ENCODE measurements at places on chromosomes 4 and X. TPM values are rescaled to one million over a fixed set of nuclear protein-coding genes. Genes with fewer than 3 reads are reported as not detected.

RNF128 gene
- total RNA-seq: 17.5 TPM

ADAM29 gene
- not detected for total RNA-seq

FRG2 gene
- total RNA-seq: not detected

TCP11X2 gene
- total RNA-seq: not detected

PNMA5 gene
- not detected for total RNA-seq

TREX2 gene
- total RNA-seq: 0.36 TPM

ITM2A gene
- 40.7 TPM for total RNA-seq

DNA sequence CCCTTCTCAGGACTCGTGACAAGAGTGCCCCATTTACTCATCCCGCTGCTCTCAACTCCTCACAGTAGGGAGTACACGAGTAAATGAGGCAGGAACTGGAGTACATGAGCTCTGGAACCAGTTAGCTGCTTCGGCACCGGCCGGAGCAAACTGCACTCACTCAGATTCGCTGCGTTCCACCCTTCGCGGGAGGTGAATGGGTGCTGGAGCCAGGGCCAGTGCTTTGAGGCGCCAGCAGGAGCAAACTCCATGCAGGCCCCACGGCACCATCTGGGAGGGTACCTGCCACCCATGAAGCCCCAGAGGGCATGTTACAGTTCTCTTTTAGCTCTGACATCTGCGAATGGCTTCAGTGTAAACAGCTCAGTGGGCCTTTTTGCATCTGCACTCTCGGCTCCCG, 315.5 kb upstream of the GK2 start:
- H3K4me3 ChIP-seq: no peak overlapping the region
- no peaks in the 10 kb centered on the region for H3K27me3 ChIP-seq
- H3K36me3 ChIP-seq: no peaks in the 10 kb centered on the region
- no peak overlapping the region for H3K27ac ChIP-seq
- DNase-seq: no peak

- H3K4me3 ChIP-seq: peak overlapping the region; percentile 43
- peak; percentile 35 for DNase-seq
- no peak overlapping the region for H3K27ac ChIP-seq
- H3K27me3 ChIP-seq: no peaks in the 10 kb centered on the region
Measured at GRCh38 chr4:3041192-3042142, 32.9 kb downstream of the HTT-AS start.

DNA sequence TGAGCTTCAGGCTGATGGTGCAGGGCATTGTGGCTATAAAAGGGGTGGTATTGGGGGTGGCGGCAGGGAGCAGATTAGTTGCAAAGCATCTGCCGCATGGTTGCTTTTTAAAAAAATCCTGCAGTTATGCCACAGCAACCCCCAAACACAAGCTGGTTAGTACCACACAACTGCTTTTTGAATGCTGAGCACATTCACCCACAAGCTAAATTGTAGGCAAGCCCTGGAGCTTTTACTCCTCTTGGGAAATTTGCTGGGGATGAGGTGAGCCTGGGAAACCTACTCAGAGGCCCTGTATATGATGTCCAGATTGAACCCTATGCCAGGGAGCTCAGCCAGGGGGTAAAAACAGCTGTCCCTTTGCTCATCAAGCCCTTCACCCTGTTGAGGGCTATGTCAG, 33.8 kb upstream of the TRIM2 start:
- no peak overlapping the region for H3K27ac ChIP-seq
- no peaks in the 10 kb centered on the region for H3K27me3 ChIP-seq
- no peaks in the 10 kb centered on the region for H3K4me1 ChIP-seq
- no peaks in the 10 kb centered on the region for H3K36me3 ChIP-seq
- no peak overlapping the region for H3K4me3 ChIP-seq

- DNase-seq: no peak
- no peaks in the 10 kb centered on the region for H3K36me3 ChIP-seq
- no peak overlapping the region for H3K27ac ChIP-seq
Measured at GRCh38 chr4:25874655-25875054, 11.9 kb upstream of the SEL1L3 start.

DNA sequence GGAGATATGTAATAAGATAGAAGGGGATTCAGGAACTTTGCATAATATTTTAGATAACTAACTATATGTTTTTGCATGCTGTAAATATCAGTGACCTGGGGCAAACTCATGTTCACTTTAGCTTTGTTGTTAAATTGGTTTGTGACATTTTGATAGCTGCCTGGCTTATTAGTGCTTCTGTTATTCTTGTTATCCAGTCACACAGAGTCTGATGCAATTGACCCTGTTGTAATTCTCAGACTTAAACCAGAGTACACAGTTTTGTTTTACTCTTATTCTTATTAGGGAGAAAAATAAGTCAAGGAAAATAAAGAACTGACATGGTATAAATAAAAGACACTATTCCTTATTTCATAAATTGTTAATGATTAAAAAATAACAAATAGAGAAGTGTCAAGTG, 516.7 kb upstream of the SLIT2 start:
- no peaks in the 10 kb centered on the region for H3K27me3 ChIP-seq
- H3K4me1 ChIP-seq: peaks cover 10% of the 10 kb centered on the region
- no peak overlapping the region for H3K4me3 ChIP-seq
- H3K27ac ChIP-seq: no peak overlapping the region
- DNase-seq: no peak

GRCh38 chr4:7742807-7743280, 196.8 kb downstream of the AFAP1 start:
- H3K4me3 ChIP-seq: no peak overlapping the region
- H3K27ac ChIP-seq: no peak overlapping the region
- no peaks in the 10 kb centered on the region for H3K4me1 ChIP-seq
- H3K36me3 ChIP-seq: no peaks in the 10 kb centered on the region

GRCh38 chrX:44733931-44734330, 109.9 kb upstream of the DUSP21 start:
- no peak overlapping the region for H3K27ac ChIP-seq
- H3K4me1 ChIP-seq: no peaks in the 10 kb centered on the region
- no peak for DNase-seq
- H3K4me3 ChIP-seq: no peak overlapping the region
- no peaks in the 10 kb centered on the region for H3K27me3 ChIP-seq

DNA sequence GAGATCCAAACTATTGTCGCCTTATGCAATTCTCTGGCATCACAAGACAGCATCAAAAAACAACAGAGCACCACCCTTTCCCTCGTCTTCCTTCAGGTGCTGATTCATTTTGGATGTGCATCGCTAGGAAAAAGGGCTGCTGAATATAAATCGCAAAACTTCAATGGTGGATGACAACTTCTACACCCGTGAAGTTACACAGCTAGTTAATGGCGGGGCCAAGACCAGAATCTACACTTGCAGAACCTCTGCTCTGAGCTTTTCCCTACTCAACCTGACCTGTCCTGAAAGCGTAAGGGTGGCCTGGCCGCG, 674 bp downstream of the GNPDA2 start:
- H3K27ac ChIP-seq: peak overlapping the region; percentile 62
- H3K4me3 ChIP-seq: peak overlapping the region; percentile 87
- H3K27me3 ChIP-seq: no peaks in the 10 kb centered on the region
- no peaks in the 10 kb centered on the region for H3K4me1 ChIP-seq
- no peak for DNase-seq

DNA sequence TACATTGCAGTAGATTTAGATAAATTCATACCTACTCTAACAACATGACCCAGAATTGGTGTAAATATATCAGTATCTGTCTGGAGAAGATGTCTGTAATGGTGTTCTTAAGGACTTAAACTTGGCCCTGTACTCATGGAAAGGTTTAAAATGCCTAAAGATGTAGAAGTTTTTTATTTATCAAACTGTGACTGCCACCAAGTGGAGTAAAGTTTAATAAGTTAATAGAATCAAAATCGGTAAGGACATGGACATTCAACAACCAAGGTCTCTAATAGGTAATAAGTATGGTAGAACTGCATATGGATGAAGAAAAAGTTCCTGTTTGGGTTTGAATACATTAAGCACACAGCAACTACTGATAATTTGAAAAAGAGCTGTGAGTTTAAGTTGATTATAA, 474.0 kb upstream of the NDST3 start:
- no peaks in the 10 kb centered on the region for H3K27me3 ChIP-seq
- peak; percentile 29 for DNase-seq
- H3K27ac ChIP-seq: no peak overlapping the region
- H3K4me3 ChIP-seq: no peak overlapping the region

GRCh38 chr4:1360423-1361283, 13.6 kb downstream of the UVSSA start:
- H3K27me3 ChIP-seq: no peaks in the 10 kb centered on the region
- H3K4me3 ChIP-seq: no peak overlapping the region
- peaks cover 4% of the 10 kb centered on the region for H3K4me1 ChIP-seq
- no peak overlapping the region for H3K27ac ChIP-seq

- no peaks in the 10 kb centered on the region for H3K36me3 ChIP-seq
- no peak overlapping the region for H3K27ac ChIP-seq
- no peak overlapping the region for H3K4me3 ChIP-seq
- no peaks in the 10 kb centered on the region for H3K27me3 ChIP-seq
- no peak for DNase-seq
Measured at GRCh38 chrX:50721764-50722521, 92.1 kb downstream of the SHROOM4 start.

GRCh38 chr4:186020793-186021407, 48.1 kb upstream of the TLR3 start:
- no peak for DNase-seq
- H3K27ac ChIP-seq: no peak overlapping the region
- no peaks in the 10 kb centered on the region for H3K4me1 ChIP-seq
- H3K4me3 ChIP-seq: no peak overlapping the region
- H3K36me3 ChIP-seq: no peaks in the 10 kb centered on the region
- H3K27me3 ChIP-seq: peaks cover 2% of the 10 kb centered on the region
